ENCODE measurements at places on chromosomes 12 and 14.

- no peak for DNase-seq
Observed at GRCh38 chr12:54232790-54233189, 44.0 kb upstream of the SMUG1 start.

DNA sequence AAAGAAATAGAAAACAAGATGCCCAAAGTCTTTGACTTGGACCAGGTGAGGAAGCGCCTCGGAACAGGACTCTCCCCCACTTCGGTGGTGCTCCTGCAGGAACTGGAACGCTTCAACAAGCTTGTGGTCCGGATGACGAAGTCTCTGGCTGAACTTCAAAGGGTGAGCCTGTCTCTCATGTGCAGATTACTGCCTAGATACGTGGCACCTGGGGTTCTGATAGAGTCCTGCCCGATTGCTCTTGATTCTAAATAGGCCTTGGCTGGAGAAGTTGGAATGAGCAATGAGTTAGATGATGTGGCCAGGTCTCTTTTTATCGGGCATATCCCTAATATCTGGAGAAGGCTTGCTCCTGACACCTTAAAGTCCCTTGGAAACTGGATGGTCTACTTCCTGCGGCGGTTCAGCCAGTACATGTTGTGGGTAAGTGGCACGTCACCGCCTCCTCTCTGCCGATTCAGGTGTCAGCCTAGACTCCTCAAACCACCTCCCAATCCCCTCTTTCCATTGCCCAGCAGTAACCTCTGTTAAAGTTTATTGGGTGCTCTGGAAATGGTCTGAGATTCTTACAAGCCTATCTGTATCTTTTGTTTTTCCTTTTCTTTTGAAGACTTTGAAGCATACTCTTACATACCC is 40.8 kb downstream of the CCDC92 start:
- no peak for DNase-seq

GRCh38 chr14:76953311-76953945 is 75.1 kb downstream of the IRF2BPL start:
- DNase-seq = no peak

GRCh38 chr12:41680155-41680554 is 464.5 kb downstream of the GXYLT1 start:
- no peak for DNase-seq

DNA sequence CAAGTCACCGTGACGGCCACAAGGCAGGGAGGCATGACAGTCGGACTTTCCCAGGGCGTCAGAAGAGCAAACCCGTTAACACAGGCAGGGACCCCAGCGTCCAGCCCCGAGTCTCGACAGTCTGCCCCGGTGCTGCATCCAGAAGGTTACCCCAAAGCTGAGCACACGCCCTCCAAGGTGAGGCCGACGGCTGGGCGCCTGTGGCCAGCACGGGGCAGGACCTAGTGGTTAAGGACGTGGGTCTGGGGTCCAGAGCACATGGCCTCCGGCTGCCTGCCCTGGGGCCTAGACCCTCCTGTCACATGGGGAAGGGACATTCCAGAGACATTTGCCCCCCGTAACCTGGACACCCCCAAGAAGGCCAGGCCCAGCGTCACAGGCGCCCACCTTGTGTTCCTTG is 29.7 kb upstream of the BTBD6 start:
- DNase-seq = no peak

DNA sequence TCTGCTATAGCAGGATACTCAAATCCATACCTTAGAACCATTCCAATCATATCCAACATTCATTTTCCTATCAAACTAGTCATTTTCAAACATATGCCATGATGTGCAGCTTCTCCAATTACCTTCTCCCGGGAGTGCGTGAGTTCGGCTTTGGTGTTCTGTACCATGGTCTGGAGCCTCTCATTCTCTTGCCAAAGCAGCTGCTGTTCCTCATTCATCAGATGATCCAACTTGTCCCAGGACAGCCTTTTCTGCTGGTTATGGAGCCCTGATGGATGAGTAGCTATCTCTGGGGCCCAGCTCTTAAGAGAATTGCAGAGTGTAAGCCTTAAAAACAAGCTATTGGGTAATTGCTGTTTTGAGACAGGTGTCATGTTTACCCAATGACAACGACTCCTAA is 71.1 kb upstream of the SAV1 start:
- no peak for DNase-seq

GRCh38 chr14:59313658-59314608 is 125.5 kb downstream of the DAAM1 start:
- no peak for DNase-seq

DNA sequence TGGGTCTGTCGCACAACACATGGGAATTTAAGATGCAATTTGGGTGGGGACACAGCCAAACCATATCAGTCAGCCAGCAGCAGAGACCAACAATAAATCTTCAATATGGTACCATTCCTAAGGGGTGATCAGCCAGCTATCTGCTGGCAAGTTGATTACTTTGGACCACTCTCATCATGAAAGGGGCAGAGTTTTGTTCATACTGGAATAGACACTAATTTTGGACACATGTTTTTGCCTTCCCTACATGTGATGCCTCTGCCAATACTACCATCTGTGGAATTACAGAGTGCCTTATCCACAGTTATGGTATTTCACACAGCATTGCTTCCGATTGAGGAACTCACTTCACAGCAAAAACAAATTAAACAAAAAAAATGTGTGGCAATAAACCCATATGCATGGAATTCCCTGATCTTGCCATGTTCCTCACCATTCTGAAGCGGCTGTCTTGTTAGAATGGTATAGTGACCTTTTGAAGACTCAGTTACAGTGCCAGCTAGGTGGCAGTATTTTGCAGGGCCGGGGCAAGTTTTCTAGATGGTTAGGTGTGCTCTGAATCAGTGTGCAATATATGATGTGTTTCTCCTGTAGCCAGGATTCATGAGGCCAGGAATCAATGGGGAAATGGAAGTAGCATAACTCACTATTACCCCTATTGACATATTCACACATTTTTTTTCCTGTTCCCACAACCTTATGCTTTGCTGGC is 179.0 kb upstream of the IGF1 start:
- no peak for DNase-seq

GRCh38 chr14:105010106-105010505 is 10.8 kb downstream of the CDCA4 start:
- DNase-seq = no peak

DNA sequence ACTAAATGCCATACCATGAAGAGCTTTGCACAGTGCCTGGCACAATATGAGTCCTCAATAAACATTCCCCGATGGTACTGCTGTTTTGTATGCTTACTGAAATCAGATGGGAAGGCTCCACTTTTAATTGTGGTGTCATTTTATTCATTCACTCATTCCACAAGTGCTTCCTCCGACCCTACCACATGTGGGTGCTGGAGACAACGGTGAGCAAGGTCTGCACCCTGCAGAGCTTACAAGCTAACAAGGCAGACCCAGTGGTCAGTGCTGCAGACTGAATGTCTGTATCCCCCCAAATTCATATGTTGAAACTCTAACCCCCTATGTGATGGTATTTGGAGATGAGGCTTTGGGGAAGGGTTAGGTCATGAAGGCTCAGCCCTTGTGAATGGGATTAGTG is 48.3 kb downstream of the RFX4 start:
- no peak for DNase-seq

DNA sequence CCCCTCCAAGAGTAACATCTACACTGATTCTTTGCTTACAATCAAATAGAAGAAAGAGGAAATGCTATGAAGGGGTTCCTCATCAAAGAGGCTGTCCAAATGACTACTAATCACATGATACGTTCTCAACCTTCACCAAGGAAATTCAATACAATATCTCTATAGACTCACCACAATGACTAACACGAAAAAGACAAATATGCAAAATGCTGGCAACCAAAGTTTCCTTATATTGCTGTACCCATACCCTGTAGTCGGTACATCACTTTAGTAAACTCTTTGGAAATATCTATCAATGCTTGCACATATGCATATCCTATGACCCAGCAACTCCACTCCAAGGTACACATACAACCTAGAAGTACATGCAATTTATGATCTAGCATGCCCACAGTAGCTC is 1296.6 kb downstream of the AACS start:
- no peak for DNase-seq
